ENCODE measurements at places on chromosomes 11 and 22.

DNA sequence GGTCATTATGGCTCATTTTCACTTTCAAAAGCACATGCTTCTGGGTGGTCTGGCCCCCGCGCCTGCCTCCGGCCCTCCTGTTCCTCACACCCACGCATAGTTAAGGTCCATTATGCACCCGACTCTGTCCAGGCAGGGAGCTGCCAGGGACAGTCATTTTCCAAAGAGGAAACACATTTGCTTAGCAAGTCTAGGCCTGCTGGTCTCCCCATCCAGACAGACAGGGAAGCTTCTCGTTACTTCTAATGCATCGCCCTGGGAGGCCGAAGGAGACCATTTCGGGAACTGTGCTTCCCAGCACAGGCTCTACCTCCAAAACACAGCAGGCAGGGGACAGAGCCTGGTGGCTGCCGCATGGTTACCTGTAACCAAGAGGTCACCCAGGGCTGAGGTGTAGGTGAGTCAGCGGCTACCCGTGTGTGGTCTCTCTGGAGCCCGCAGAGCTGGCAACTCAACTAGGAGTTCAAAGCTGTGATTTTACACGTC, 87.1 kb upstream of the SHANK2 start:
- DNase-seq, result no peak

DNA sequence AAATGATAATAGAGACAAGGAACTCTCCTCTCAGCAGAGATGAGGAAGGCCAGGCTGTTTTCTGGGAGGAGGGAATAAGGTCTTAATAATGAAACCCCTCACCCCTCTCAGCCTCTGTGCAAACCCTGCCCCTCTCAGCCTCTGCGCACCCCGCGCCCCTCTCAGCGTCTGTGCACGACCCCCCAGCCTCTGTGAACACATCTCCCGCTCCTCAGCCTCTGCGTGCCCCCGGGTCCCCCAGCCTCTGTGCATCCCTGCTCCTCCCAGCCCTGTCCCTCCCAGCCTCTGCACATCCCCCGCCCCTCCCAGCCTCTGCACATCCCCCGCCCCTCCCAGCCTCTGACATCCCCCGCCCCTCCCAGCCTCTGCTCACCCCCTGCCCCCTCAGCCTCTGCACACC, 837.8 kb downstream of the TBC1D22A start:
- DNase-seq, result no peak

- no peak for DNase-seq
These were observed 580.6 kb upstream of the ANO5 start for GRCh38 chr11:21612326-21612725.

DNA sequence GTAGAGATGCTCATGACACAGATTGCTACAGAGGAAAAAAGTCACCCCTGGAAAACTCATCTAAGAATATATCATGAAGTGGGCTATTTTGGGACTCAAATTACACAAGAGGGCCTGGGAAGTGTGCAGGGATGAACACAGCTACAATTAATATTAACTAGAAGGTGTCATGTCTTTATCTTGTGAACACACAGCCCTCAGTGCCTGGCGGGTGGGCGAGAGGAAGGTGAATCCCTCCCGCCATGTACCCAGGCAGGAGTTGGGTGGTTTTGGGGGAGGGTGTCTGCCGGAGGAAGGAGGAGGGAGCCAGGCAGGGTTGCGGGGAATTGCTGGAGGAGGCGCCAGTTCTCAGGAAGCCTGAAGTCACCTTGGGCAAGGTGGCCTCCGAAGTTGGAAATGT, 5.1 kb upstream of the FAM83F start:
- no peak for DNase-seq

DNA sequence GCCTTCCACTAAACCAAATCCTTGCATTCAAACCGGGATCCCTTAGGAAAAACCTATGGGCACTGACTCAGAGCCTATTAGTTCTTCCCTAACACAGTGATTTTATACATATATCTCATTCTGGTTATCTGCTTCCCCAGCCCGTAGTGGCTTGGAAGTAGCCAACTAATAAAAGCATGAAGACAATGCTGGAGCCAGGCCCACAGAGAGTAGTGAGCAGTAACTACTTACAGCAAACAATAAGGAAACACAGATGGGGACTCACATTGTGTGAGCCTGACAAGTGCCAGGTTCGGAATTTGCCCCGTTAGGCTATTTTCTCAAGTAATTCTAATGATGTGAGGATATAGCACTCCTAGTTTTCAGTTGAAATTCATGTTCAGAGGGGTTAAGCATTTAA, 83.3 kb upstream of the OR5AK2 start:
- no peak for DNase-seq

DNA sequence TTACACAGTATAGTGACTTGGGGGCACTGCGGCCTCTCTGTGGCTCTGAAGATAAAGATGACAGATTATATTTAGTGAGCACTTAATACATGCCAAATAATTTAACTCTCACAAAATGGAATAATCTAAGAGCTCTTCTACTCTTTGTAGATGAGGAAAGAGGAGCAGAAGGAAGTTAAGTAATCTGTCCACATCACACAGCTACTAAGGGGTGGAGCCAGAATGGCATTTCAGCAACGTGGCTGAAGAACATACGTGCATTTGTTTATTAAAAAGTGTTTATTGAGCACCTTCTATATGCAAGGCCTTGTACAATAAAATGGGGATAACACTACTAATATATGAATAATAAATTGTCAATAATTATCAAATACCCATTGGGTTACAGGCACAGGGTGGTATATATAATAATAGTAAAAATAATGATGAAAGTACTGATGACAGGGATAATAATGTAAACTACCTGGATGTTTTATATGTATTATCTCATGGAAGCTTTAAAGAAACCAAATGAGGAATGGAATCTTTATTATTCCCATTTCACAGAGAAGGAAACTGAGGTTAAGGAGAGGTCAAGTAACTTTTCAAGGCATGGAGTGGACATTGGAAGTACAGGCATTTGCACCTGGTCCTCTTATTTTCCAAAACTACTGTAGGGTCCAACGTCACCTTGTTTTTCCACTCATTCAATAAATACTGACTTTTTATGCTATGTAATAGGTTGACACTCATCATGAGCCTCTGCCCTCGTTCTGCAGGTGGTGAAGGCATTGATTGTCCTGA, 38.0 kb upstream of the IL17RA start:
- DNase-seq, result no peak

GRCh38 chr11:120940160-120940848, 83.6 kb upstream of the TBCEL start:
- DNase-seq, result no peak

- peak; percentile 92 for DNase-seq
These were observed 16.9 kb upstream of the PEX26 start for GRCh38 chr22:18060646-18061620.

GRCh38 chr22:46849101-46849500, 86.7 kb downstream of the TBC1D22A start:
- DNase-seq, result no peak

GRCh38 chr11:44725757-44726282, 942 bp upstream of the TSPAN18 start:
- DNase-seq, result no peak

GRCh38 chr11:19892387-19892786, 179.8 kb downstream of the NAV2 start:
- DNase-seq, result no peak

DNA sequence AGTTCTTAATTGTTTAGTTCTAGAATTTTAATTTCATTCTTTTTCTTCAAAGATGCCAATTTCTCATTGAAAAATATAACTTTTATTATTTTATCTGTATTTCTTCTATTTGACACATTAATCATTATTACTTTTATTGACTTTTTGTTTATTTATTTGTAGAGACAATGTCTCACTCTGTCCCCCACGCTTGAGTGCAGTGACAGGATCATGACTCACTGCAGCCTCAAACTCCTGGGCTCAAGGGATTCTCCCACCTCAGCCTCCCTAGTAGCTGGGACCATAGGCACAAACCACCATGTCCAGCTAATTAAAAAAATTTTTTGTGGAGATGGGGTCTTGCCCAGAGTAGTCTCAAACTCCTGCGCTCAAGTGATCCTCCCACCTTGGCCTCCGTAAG, 30.3 kb upstream of the FBLN1 start:
- DNase-seq, result no peak

DNA sequence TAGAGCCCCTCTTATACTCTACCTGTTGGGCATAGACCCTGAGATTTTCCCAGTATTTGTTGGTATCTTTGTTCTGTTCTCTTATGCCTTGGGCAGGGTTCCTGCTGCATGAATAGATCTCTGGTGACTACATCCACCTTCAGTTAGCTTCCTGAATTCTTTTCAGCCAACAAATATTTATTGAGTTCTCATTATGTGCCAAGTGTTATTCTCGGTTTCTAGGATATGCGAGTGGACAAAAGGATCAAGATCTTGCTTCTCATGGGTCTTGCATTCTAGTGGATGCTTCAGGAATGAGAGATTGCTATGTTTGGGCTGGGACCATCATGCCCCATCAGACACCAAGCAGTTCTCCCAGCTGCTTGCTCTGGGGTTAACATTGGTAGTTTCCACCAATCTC, 340.0 kb downstream of the METTL15 start:
- DNase-seq, result no peak

GRCh38 chr11:59154610-59155009, 12.0 kb downstream of the FAM111A start:
- DNase-seq, result peak; percentile 24

- DNase-seq, result no peak
These were observed 12.9 kb upstream of the LIMK2 start for GRCh38 chr22:31199187-31199586.

- no peak for DNase-seq
These were observed 1121.8 kb upstream of the TENM4 start for GRCh38 chr11:80562523-80563125.

- DNase-seq, result no peak
These were observed 305.1 kb downstream of the CNTN5 start for GRCh38 chr11:99325847-99326246.

- DNase-seq, result no peak
These were observed 35.0 kb upstream of the MRGPRX1 start for GRCh38 chr11:18974192-18974591.

DNA sequence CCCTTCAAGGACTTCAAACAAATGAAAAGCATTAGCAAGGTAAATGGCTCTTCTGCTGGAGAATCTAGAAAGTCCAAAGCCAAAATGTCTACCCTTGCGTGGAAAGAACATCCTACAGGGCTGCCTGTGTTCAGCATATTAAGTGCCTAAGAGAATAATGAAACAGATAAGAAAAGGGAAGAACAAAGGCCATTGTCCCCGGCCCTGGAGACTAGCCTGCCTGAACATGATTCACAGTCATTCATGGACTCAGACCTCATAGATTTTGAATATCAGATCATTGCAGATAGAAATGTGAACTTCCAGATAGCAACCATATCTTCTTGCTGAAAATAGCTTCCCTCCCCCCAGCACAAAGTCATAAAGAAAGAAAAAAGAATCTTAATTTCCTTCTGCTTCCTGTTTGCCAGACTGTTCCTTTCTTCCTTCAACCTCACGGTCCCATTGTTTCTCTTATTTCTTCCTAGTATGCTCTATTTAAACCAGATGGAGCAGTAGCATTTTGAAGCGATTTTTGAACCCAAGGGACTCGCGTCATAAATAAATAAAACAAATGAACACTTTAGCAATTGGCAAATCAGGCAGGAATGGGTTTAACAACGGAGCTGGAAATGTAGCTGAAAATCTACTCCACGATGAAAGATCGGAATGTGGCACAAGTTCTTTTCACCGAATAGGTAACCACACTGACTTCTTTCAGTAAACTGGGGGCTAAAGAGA, 408.2 kb upstream of the CCDC90B start:
- peak; percentile 62 for DNase-seq

DNA sequence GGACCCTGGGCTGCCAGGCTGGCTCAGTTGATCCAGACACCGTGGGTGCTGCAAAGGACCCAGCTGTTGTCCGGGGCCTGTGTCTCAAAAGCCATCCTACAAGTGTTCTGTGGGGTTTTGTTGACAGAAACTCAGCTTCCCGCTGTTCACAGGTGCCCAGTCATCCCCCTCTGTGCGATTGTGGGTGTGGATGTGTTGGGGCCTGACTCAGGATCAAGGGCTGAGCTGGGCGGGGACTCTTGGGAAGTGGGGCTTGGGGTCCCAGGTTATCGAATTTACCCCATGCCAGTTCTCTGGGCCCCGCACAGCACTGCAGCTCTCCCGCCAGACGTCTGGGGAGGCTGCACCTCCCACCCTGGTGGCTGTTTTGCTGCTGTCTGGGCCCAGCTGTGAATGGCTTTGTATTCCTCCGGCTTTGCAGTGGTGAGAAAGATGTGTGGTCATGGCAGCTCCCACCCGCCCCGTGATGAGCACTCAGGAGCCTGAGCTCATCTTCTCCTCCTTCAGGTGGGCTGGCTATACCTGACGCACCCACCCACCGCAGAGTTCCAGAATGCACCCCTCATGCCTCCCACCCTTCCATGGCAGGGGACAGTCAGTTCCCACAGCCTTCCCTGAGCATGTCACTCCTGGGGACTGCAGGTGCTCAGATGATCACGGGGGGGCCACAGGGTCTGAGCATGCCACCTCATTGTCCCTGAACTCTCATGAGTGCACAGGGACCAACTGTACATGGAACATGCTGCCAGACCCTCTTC, 3.6 kb upstream of the AP2A2 start:
- no peak for DNase-seq

DNA sequence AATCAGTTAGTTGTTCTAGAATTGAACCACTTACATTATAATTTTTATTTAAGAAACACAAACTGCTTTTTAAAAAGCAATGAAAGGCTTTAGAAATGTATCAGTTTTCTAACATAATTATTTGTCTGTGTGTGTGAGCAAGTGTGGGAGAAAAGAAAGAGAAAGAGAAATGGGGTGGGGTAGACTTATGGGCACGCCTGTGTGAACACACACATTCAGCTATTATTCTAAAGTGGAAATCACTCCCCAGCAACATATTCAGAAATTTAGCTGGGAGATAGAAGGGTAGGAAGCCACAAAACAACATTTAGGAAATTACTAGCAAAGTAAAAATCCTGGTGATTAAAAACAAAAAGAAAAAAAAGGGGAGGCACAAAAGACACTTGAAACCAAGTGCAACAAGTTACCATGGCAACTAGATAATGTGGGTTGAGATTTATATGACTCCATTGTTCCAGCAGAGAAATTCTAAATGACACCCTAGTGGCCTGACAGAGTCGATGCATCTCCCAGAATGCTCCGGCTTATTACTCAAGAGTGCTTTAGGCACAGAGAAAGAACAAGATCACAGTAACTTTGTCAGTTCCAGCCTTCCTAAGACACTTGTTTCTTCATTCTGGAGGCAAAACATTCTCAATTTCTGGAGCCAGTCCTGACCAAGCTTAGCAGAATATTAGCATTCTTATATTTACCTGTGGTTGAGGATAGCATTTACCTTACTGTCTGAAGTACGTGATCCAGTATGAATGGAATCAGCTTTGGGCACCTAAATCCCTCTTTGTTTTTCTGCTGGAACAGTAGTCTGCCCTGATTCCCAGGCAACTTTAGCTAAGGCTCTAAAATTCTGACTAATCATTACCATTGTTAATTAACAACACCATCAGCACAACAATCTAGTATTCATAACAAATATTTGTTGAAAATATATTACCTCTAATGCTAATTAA, 444.4 kb downstream of the DLG2 start:
- DNase-seq, result peak; percentile 63

GRCh38 chr11:130881475-130882137, 34.7 kb downstream of the SNX19 start:
- DNase-seq, result no peak

DNA sequence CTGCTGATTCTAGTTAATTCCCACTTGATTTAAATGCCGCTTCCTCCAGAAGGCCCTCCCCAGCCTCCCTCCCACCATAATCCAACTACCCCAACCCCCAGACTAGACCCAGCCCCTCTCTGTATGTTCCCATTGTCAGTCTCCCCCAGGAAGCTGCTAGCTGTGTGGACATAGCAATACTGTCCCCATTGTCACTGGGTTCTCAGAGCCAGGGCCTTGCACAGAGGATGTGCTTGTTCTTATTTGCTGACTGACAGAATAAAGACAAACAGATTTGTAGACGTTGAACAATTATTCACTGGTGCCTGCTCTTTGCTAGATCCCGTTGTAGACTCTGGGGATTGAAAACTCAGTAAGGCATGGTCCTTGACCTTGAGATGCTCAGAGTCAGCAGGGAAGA, 45.7 kb upstream of the NAV2 start:
- no peak for DNase-seq

All from small intestine (tissue), 16 donors.